ENCODE measurements at places on chromosomes 4 and X.

GRCh38 chr4:76488455-76488854 is 53.4 kb downstream of the SHROOM3 start:
- no peak for DNase-seq

GRCh38 chr4:176902710-176903323 is 110.1 kb upstream of the VEGFC start:
- DNase-seq, result no peak

DNA sequence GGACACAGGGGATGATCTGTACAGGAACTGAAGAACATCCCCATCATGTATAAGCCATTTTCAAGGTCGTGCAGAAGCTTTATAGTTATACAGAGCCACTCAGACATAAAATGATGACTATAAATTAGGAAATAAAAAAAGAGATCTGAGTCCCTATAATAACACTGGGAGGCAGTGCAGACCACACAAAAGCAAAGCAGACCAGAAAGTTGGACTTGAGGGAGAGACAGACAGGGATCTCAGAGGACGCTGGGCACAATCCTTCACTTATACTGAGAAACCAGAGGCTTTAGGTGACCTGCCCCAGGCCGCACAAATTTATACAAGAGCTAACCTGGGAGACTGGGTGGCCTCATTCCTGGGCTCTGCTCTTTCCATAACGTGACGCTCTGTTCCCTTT is 70.5 kb downstream of the HADH start:
- peak; percentile 2 for DNase-seq

- DNase-seq, result no peak
Observed at GRCh38 chrX:16839852-16840460, 30.2 kb downstream of the RBBP7 start.

DNA sequence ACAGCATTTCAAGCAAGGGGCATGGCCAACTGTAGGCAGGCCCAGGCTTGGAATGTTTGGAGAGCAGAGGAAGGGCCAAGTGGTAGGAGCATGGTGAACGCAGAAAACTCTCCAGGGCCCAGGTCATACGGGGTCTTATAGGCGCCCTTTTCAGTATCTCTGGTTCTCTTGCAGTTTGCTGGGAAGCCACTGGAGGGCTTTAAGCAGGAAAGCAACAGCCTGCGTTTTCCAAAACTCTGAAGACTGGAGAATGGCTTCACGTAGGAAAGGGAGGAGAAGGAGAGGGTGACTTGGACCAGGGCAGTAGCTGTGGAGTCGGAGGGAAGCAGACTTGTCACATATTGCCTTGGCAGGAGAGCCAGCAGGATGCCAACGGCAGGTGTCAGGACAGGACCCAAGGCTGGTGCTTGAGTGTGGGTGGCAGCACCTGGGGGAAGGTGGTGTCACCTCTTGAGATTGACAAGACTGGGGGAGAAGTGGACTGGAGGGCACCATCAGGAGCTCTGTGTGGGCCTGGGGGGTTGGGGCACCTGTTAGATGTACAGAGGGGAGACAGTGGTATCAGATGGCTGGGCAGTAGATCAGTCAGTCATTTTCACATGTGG is 21.9 kb downstream of the TKTL1 start:
- no peak for DNase-seq

DNA sequence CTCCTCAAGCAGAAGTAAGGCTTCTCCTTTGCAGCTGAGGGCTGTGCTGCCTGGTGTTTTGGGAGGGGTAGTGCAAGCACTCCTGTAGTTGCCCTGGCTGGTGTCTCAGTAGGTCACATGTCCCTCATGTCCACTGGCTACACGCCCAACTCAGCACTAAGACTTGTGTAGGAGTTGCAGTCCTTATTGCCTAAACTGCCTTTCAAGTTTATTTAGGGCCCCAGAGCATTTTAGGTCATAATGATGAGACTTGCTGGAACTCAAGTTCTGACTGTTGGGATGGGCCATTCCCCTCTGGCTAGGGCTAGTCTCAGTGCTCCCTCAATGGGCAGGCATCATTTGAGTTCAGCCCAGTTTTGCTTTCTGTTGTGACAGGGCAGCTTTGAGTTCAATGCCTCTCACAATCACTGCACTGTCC is 44.1 kb downstream of the PPM1K start:
- DNase-seq, result no peak

DNA sequence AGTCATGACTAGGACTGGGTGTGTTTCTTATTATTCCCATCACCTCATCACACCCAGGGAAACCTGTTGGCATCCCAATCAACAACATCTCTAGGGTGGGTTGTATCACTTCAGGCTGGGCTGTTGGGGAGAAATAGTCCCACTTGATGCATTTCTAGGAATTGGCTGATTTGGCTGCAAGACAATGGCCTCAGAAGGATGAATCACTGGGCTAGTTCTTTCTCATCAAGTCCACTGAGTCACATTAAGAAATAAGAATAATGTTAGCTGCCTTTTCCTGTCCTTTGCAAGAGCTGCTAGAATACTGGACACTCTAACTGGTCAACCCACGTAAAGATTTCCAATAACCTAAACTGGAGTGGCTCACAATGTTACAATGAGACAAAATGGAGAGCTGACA is 104.2 kb downstream of the CHRDL1 start:
- no peak for DNase-seq

DNA sequence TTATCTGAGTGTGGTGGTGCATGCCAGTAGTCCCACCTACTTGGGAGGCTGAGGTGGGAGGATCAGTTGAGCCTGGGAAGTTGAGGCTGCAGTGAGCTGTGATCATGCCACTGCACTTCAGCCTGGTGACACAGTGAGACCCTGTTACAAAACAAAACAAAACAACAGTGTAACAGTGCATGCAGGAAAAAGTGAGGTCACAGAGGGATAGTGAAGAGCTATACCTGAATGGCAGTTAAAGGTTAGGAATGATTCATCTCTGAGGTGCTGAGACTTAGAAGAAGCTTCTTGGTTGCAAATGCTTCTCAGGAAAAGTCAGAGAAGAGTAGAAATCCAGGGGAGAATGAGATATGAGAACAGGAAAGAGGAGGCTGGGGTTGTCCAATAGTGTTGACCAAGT is 178.7 kb downstream of the FRAS1 start:
- no peak for DNase-seq

DNA sequence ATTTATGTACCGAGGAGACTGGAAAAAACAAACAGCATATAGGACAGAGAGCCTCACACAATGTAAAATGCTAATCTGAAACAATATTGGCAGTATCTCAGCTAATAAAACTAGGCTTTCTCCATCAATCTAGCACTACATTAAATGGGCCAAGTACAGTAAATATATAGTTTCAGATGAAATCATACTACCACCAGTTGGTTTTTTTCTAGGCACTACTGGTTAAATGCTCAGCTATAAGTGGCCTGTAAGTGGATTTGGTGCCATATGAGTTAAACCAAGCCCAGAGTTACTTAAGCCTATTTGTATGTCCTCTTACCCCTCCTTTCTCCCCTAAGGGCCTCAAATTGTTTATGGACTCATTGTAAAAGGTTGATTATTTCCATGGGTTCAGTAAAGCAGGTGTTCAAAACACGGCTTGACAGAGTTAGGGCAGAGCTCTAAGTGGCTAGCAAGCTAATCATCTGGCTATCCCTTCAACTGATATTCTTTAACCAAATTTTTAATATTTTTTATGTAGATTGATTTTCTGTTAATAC is 57.5 kb downstream of the FAM13A start:
- peak; percentile 79 for DNase-seq

GRCh38 chr4:98473046-98473445 is 185.4 kb downstream of the TSPAN5 start:
- no peak for DNase-seq

DNA sequence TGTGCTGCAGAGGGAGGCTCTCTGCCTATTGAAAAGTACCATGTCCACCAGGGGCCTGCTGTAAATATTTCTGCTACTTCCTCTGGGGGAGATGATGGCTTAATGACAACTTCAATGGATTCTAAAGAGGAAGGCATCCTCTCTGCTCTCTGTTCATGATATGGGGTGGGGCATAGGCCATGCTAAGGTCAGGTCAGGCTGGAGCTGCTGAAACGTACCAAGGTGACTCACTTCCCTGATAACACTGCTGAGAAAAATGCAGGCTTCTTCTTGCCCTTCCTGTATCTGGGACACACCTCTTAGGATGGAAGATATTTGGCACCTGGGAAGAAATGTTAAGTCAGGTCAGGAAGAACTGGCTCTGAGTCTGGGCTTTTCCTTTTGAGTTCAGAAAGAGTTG is 31.5 kb downstream of the HS3ST1 start:
- no peak for DNase-seq

- no peak for DNase-seq
Observed at GRCh38 chr4:134202166-134202956, 772 bp upstream of the PABPC4L start.

DNA sequence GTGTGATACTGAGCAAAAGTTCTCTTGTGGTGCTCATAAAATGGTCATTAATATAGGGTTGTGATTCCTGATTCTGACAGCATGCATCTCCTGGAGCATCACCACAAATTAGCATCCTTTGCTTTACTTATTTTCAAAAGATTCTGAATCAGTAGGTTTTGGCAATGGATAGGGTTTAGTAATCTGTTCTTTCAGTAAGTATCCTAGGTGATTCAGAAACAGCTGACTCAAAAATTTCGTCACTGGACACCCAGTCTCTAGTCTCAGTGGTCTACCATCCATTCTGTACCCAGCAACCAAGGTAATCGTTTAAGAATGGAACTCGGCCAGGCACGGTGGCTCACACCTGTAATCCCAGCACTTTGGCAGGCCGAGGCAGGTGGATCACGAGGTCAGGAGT is 4.1 kb downstream of the CBLL2 start:
- no peak for DNase-seq

- DNase-seq, result no peak
Observed at GRCh38 chr4:120915336-120915735, 7.2 kb downstream of the PRDM5 start.
